ENCODE measurements at places on chromosomes 2 and 18. TPM values are rescaled to one million over a fixed set of nuclear protein-coding genes. Genes with fewer than 3 reads are reported as not detected.

DNA sequence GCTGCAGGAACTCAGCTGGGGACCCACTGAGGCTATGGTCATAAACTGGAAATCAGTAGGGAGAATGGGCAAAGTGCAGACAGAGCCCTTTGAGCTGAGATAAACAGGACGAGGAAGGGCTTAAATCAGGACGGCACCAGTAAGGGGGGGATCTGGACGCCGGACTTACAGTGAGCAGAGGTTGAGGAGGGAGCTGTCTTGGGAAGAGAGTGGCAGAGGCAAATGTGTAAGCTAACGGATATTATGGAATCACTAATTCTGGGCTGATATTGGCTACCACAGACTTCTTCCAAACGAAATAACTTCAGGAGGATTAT is 539 bp downstream of the CYP27A1 start:
- no peak for DNase-seq

- DNase-seq: peak; percentile 49
These were observed 329.3 kb downstream of the C1D start for GRCh38 chr2:67733517-67733916.

DNA sequence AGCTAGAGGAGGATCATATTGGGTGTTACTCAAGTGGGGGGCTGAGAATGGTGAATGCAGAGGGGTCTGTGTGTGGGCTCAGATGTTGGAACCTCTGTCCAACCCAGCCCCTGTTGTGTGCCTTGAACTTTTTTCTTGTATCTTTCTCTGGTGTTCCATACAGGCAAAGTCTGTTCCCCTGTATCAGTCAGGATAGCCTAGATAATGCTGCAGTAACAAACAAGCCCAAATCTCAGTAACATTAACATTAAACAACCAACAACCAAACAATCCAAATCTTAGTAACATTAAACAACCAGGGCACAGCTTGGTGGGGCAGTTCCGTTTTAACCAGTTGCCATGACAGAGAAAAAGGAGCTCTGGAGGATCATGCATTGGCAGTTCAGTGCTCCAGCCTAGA is 103.7 kb downstream of the CTIF start:
- DNase-seq: no peak

Gene UGT1A3
- total RNA-seq: 52.8 TPM

Measured in left lobe of liver (tissue), 2 donors.